ENCODE measurements at places on chromosomes 4 and X.

DNA sequence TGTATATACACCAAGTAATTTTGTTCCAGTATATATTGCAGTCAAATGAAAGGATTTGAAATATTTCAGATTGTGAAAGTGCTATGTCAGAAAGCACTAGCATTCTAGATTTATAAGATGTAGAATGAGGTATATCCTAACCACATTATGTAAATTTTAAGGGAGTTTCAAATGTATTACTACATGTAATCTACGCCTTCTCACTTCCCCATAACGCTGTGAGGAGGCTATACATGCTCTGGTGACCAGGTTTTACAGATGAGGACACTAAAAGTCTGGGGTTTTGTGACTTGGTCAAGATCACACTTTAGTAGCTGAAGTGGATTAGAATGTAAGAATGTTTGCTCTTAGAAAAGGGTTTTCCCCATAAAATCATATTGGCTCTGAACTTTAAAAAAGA lies 8.1 kb downstream of the ENPEP start:
- DNase-seq: no peak

GRCh38 chrX:5397409-5397808 lies 831.3 kb downstream of the NLGN4X start:
- DNase-seq: no peak

- peak; percentile 13 for DNase-seq
These were observed 451.1 kb downstream of the ARAP2 start for GRCh38 chr4:35793045-35793722.

GRCh38 chr4:45317739-45318138 lies 591.4 kb upstream of the GNPDA2 start:
- no peak for DNase-seq

DNA sequence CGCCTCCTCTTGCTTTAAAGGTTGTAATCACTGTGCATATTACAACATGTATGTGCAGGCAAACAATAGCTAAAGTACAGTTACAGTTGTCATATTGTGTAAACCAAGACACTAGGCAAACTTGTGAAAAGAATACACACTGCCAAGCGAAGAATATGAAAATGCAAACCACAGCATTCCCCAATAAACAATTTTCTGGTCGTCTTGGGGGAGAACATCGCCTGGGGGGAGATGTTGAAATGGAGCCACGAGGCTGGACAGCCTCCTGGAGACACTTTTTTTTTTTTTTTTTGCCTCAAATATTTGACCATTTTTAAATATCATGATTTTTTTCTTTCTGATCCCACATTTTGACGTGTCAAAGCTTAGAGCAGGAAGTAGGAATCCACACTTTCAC lies 51.7 kb upstream of the PDLIM3 start:
- DNase-seq: no peak

- no peak for DNase-seq
These were observed 1.3 kb downstream of the DHRSX start for GRCh38 chrX:2499507-2499906.

DNA sequence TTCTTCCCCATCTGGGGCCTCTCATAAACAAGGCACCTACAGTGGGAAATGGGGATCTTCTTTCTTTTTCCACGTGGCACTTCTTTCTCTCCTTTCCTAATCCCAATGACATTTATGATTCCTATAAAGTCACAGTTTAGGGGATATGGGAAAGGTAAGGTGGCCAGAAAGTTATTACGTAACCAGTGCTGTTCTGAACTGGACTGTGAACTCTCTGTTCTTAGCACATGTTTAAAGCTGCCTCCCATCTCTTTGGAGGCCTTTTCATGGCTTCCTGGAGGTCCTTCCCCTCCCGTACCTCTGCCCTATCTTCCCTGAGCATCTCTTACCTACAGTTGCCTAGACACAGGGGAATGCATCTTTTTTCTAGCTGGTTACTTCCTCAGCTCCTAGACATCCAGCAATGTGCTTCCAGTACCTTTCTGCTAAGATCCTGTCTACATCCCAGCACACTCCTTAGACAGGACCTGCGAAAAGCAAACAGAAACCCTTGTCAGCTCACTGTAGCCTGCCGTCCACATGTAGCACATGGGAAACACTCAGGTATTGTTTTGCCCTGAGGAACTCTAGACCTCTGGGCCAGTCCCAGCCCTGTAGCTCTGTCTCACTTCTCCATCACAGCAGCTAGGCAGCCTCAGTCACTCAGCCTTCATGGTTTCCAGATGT lies 195.4 kb downstream of the NWD2 start:
- DNase-seq: no peak

GRCh38 chr4:118888666-118889311 lies at the start of gene SYNPO2:
Gene SYNPO2 (plus strand): TSS chr4:118888854. CDS start chr4:118889037, 183 bp downstream.
- DNase-seq: peak; percentile 86

DNA sequence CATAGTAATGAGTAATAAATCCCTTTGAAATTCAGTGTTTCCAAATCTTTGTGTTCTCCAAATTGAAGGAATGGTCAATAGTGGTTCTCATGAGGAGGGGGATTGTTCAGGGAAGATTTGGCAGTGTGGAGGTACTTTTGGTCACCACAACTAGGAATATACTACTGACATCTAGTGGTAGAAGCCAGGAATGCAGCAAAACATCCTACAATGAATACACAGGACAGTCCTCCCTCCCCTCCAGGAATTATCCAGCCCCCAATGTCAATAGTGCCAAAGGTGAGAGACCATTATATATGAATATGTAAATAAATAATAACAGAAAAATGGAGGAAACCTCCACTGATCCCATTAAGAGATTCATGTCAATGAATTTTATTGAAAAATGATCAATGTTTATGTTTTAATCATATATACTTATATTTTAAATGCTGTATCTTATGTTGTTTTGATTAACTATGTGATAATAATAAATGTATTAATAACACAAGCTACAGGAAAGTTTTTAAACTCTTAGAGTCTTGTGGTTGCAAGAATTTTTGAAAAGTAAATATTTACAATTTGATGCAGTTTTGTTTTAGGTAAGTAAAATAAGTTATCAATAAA lies 14.4 kb upstream of the FAM9A start:
- peak; percentile 37 for DNase-seq

GRCh38 chr4:5340991-5341451 lies 289.7 kb downstream of the STK32B start:
- peak; percentile 46 for DNase-seq

Measured in fibroblast of skin of scalp (primary cell).